Fibroblast of skin of scalp (primary cell): ENCODE measurements at places on chromosomes 7 and 10.

DNA sequence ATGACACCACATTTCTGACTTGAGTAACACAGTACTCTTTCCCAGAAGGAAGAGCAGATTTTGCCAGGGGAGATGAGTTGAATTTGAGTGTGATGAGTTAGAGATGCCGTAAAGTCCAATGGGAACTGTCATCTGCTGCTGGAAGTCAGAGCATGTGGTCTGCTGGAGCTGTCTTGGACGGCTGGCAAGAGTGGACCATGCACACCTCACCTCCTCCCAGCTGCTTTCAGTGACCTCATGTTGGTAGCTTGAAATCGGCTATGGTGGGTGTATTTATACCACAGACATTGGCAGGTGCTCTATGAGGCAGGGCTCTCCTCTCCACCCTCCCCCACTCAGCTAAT, 82.3 kb downstream of the COL13A1 start:
- no peak for DNase-seq

DNA sequence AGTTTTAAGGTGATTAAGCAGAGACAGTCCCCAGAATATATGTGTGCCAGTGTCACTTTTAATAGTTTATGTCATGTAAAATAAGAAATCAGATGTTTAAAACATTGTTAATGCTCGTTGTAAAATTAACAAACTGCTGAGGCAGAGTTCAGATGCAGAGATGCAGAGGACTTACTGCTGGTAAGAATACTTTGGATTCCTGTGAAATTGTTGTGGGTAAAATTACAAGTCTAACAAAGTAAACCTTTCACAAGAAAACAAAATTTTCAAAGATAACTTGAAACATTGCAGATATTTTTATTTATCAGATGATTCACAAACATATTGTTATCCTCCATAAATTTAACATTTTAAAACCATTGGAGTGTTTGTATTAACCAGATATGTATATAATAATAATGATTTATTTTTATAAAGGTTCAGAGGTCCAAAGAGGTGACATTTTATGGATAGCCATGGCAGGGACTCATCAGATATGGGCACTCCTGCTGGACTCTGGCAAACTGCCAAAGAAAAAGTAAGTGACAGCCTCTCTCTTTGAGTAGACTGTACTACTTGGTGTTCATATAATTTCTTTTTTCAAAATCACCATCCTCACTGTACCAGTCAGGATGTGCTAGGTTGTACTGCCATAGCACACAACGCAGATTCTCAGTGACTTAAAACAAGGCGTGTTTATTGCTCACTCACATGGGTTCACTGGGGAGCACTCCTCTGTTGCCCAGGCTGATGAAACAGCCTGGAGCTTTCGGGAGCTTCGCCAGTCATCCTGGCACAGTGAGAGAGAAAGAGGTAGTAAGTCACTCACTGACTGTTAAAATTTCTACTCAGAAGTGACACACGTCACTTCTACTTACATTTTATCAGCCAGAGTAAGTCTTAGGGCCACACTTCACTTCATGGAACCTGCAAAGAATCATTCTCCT, 43.5 kb downstream of the NHLRC2 start:
- no peak for DNase-seq

- DNase-seq: peak; percentile 65
Observed at GRCh38 chr10:61733358-61733940, 70.7 kb downstream of the CABCOCO1 start.

DNA sequence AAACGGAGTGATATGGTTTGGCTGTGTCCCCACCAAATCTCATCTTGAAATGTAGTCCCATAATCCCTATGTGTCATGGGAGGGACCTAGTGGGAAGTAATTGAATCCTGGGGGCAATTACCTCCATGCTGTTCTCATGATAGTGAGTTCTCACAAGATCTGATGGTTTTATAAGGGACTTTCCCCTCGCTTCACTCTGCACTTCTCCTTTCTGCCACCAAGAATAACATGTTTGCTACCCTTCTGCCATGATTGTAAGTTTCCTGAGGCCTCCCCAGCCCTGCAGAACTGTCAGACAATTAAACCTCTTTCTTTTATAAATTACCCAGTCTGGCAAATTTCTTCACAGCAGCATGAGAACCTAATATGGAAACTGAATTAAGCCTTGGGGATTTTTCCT, 19.1 kb downstream of the FAM3C start:
- no peak for DNase-seq

DNA sequence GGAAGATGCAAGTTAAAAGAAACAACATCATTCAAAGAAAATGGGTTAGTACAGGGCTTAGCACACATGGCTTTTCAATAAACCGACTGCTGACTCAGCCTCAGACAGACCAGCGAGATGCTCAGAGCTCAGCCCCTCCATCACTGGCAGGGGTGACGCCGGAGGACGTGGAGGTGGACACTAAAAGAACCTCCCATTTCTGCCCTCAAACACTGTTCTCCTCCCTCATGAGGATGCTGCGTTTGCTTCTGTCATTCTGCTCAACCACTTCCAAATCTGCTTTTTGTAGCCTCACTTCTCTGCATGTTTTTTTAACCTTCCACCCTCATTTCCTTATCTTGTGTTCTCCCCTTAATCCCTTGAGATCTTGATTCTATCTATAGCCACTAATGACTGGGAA, 15.3 kb downstream of the DENND11 start:
- no peak for DNase-seq

DNA sequence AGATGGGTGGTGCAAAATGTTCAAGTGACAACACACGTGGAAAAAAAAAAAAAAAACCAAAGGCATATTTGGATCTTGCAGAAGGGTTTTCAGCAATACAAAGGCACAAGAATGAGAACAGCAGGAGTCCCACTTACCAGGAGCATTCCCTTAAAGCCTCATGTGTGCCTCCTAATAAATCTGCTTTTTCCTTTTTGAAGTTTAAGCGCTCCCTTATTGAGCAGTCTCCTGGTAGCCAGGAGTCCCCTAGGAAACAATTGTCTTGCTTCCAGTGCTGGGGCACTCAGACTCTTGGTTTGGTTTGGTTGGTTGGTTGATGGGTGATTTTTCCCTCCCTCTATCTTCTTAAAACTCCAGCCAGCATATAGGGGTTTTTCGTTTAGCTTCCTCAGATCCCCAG, 321.8 kb upstream of the NFE2L3 start:
- DNase-seq: no peak

DNA sequence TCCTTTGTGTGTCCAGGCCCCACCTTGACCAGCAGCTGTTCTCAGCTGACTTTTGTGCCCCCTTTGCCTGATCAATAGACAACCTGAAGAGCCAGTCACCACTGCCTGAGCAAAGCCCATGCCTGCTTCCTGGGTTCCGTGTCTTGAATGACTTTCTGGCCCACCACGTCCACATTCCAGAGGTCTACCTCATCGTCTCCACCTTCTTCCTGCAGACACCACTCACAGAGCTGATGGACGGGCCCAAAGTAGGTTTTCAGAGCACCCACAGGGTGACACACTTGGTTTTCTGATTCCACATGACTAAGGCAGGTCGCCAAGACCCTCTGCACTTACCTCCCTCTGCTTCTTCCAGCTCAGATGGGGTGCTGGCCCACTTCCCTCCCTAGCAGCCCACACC, 126.8 kb downstream of the WDFY4 start:
- DNase-seq: peak; percentile 18

DNA sequence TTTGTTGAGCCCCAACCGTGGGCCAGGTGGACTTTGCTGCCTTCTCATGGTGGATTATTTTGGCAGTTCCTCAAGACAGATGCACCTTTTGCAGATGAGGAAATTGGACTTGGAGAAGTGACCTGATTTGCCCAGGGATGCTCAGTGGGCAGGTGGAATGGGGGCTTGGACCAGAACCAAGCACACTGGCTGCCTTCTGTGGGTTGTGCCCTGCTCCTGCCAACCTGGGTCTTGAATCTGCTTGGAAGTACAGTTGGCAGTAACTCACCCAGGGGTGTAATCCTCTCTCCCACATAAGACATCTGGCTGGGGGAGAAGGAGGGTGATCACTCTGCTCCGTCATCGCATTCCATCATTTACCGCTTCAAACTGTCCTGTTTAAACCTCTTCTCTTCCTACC, 110.5 kb upstream of the GPR26 start:
- no peak for DNase-seq

DNA sequence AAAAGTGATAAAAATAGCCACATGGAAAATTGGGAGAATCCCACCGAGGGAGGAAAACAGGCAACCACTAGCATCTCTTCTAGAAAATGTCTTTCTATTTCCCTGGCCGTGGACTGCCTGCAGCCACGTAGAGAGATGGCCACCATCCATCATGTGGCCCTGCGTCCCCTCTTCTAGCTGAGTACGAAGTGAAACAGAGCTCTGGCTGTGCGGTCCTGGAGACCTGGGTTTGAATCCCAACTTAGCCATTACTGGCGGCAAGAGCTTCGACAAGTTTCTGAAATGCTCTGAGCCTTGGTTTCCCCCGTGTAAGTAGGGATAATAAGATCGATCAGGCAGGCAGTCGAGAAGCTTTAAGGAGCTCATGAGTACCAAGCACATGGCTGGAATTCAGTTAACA, 32.9 kb downstream of the ZCCHC24 start:
- DNase-seq: no peak

- DNase-seq: no peak
Observed at GRCh38 chr10:118633786-118634185, 38.3 kb upstream of the PRLHR start.

DNA sequence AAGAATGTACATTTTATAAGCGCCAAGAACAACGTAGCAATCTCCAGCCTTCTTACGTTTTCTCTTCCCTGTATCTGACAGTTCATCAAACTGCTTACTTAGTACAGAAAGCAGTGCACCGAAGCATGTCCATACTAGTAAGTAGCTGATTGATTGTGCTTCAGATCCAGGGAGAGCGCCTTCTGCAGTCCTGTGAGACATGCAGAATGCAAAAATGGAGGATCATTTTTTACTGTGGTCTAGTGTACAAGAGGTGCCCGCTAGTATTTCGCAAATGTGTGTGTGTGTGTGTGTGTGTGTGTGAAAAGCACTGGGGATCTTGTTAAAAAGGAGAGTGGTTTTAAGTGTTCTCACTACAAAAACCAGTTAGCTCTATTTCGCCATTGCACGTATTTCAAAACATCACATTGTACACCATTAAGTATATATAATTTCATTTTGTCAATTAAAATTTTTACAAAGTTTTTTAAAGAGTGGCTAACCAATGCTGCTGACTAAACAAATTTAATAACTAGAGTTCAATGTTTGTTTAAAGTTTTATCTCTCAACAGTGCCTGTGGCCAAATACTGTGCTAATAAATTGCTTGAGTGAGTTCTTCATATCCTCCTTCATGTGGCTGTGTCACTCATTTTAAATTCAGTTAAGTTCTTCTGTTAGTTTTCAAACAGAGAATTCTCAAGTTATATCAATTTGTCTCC, 99.6 kb downstream of the ZMYND11 start:
- DNase-seq: no peak

DNA sequence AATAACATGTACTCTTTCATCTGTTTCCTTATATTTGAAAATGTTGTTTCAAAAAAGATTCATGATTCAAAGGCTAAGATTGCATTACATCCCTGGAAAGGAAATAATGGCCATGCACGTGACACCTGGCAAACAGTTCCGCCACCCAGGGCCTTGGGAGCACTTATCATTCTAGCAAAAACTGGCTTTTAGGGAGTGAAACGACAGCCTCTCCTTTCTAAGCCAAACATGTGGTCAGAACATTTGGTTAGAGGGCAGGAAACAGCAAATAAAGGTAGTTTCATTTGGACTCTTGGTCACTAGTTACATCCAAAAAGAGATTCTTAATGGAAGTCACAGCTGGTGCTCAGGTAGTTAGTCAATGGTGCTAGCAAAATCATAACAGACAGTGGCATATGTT, 83.5 kb downstream of the FAS start:
- no peak for DNase-seq

DNA sequence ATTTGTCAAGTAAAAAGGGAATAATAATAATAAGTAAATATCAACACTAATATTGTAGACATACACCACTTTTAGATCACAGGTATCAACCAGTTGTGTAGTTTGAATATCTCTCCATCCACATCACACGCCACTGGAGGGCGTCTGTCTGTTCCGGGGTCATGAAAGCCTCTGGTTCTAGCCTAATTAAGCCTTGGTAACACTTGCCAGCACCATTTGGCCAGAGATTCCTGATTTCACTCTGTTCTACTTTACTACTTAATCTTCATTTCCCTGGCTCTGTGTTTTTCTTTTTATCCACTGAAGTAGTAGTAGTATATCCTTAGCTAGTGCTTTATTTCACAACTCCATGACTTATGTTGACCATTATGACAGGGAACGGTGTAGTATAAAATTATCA, 285.6 kb upstream of the POM121L12 start:
- no peak for DNase-seq

DNA sequence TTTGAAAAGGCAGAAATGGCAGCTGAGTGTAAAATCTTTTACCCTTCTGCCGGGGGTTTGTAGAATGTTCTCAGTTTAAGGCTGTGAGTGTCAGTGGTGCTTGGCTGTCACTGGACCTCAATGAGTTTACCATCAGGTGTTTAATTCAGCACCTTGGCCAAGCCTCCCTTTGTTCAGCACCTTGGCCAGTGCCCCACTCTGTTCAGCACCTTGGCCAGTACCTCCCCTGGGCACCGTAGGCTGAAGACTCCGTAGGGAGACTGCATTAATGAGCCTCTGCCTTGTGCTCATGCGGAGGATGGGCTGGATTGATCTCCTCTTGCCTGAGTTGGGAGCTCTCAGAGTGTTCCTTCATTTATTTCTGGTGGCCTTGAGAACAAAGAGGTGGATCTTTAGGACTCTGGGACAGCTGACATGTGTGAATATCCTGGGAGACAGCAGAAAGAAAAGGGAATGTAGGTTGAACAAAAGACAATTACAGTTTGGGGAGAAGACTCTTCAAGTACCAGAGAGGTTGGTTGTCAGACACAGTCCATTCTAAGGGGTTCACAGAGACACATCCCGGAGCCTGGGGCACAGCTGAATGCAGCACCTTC, 1.6 kb downstream of the FAM24A start:
- peak; percentile 52 for DNase-seq

- peak; percentile 26 for DNase-seq
Observed at GRCh38 chr7:83921271-83921940, 272.5 kb upstream of the SEMA3E start.

DNA sequence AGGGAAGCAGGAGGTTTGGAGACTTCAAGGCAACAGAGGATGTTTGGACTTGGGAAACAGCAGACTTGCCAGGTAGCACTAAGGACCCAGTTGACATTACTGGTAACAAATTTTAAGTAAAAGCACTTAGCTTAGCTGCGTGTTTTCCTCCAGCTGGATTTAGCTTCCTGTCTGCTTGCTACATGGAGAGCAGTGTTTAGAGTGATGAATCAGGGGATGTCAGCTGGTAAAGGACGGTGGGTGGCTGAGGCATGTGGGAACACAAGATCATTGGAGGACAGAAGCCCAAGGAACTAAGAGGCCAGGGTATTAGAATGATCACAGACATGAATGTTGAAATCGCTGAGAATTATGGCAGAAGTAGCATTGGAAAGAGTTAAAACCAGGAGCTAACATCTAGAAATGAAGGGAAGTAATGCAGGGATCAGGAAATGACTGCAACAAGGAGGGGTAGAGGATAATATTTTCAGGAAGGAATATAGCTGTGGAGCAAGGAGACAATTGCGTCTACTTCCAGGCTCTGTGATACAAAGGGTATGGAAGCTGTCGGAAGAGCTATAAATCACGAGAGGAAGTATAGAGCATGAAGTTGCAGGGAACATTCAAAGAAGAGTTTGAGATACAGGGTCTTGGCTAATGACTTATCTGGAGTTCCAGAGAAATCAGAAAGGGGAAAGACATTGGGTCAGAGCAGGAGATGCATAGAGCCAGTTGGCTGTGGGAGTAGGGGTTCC, 34.4 kb downstream of the CALD1 start:
- DNase-seq: peak; percentile 47
